ENCODE measurements at places on chromosomes 11 and 22. TPM values are rescaled to one million over a fixed set of nuclear protein-coding genes. Genes with fewer than 3 reads are reported as not detected.
A peak's percentile ranks its signal among the peaks of the same experiment; 100 is the strongest.

GRCh38 chr11:75155570-75156422 is 4.9 kb downstream of the SLCO2B1 start:
- DNase-seq, result no peak

DNA sequence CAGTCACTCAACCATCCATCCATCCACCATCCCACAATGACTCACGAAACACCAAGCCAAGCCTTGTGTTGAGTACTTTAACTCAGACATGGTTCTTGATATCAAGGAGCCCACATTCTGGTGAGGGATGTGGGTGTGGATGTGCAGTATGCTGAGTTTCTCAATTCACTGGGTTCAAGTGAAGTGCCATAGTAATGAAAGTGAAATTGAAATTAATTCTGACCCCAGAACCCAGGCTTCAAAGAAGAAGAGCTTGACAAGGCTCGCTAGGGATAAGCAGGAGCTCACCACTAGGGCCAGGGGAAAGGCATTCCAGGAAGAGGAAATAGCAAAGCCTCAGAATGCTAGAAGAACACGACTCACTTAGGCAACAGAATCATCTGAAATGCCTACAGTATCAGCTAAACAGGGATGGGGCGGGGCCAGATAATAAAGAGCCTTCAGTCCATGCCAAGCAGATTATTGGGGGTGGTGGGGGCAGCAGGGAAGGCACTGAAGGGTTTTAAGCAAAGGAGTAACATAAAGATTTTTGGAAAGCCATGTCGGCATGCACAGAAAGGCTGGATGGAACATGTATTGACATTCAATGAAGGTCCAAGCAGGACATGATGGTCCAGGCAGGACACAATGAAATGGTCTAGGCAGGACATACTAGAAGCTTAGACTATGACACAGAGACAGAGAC is 37.2 kb downstream of the RTL6 start:
- DNase-seq, result no peak

- no peak for DNase-seq
Measured at GRCh38 chr22:29093501-29094300, 20.9 kb downstream of the KREMEN1 start.

GRCh38 chr22:29541845-29542244 is 11.7 kb downstream of the THOC5 start:
- no peak for DNase-seq

- no peak for DNase-seq
Measured at GRCh38 chr11:24793479-24793878, 296.6 kb downstream of the LUZP2 start.

- DNase-seq, result no peak
Measured at GRCh38 chr11:3121416-3121815, 43.7 kb downstream of the OSBPL5 start.

GRCh38 chr11:57324154-57324885 is 432 bp downstream of the TNKS1BP1 start:
- no peak for DNase-seq

DNA sequence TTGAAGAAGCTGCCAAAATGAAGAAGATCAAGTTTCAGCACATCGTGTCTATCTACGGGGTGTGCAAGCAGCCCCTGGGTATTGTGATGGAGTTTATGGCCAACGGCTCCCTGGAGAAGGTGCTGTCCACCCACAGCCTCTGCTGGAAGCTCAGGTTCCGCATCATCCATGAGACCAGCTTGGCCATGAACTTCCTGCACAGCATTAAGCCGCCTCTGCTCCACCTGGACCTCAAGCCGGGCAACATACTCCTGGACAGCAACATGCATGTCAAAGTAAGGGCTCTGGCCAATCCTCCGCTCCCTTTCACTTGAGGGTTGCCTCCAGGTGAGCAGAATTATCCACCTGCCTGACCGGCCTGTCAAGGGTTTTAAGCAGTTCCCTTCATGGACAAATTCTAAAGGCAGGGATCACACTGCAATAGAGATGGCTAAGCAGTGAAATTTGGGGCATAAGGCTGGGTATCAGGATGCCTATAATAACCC is 6.0 kb downstream of the ANKK1 start:
- no peak for DNase-seq

- DNase-seq, result no peak
Measured at GRCh38 chr11:34910817-34911216, 5.4 kb downstream of the APIP start.

DNA sequence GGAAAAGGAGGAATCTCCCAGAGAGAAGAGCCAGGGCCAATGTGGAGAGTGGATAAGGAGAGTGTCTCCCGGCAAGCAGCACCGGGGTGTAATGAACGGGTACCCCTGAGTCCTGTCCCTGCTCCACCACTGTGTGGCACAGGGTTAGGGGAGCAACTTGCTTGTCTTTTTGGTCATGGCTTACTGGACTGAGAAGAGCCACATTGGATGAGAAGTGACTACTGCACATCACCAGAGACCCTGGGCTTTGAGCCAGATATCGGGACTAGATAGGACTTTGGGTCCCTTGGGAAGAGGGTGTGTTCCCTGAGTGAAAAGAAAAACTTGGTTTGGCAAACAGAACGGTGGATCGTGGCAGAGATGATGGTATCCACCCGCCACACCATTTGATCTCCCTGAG is 24.6 kb downstream of the SDHAF2 start:
- DNase-seq, result no peak

- peak; percentile 38 for DNase-seq
Measured at GRCh38 chr11:43517518-43517917, 158.8 kb downstream of the TTC17 start.

- DNase-seq, result no peak
Measured at GRCh38 chr22:48711031-48711431, 1116.6 kb downstream of the BRD1 start.

DNA sequence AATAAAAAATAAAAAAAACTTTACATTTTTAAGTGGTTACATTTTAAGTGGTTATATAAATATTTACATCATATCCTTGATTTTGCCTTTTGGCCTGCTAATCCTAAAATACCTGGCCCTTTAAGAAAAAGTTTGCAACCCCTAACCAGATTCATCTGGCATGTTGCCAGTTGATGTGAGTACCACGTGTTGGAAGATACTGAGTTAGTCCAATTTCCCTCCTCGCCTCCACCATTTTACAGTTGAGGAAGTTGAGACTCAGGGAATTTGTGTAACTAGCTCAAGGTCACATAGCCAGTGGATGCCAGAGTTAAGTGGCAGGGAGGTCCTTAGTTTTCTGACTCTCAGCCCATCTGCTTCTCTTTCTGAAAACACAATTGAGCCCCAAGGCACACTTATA is 5.1 kb downstream of the ELF5 start:
- DNase-seq, result no peak

GRCh38 chr22:26548984-26549383 is 36.7 kb upstream of the TFIP11 start:
- DNase-seq, result no peak

- no peak for DNase-seq
Measured at GRCh38 chr11:120517390-120517761, 5.8 kb downstream of the GRIK4 start.

DNA sequence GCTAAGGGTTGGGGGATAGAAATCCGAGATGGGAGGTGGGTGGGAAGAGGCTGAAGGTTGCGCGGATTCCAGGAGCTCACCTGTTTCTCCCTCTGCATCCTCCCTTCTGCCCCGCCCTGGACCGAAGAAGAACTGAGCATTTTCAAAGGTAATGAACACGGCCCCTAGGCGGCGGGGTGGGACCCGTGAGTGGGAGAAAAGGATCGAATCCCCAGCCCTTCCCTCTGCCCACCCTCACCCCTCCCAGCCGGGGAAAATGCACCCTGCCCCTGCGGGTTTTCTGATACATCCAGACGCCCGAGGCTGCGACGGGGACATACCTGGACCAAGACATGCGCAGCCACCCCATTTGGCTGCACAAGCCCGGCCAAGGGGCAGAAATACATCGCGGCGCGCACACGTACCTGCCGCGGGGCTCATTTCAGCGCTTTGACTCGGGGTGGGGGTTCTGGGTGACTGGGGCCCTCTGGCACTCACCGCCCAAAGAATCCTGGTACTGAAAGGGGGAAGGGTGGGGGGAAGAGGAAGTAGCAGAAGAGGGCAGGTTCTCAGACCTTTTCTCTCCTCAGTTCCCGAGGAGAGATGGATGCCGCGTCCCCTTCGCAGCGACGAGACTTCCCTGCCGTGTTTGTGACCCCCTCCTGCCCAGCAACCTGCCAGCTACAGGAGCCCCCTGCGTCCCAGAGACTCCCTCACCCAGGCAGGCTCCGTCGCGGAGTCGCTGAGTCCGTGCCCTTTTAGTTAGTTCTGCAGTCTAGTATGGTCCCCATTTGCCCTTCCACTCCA is 6.0 kb downstream of the VSIG2 start:
- no peak for DNase-seq

DNA sequence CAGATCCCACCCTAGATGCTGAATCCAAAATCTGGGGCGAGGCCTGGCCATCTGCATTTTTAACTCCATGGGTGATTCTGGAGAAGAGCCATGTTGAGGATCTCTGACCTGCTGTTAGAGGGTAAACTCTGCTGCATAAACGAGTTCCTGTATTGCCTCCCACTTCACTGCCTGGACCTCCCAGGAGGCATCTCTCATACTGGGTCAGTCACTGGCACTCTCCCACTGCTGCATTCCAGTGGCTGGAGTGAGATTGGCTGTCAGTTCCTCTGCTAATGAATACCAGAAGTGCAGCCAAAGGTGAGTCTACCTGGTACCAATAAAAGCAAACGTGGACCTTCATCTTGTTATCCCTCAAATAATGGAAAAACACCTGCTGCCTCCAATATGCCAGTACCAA is 10.3 kb downstream of the POLDIP3 start:
- peak; percentile 62 for DNase-seq

- no peak for DNase-seq
Measured at GRCh38 chr11:34890089-34890488, 26.1 kb downstream of the APIP start.

DNA sequence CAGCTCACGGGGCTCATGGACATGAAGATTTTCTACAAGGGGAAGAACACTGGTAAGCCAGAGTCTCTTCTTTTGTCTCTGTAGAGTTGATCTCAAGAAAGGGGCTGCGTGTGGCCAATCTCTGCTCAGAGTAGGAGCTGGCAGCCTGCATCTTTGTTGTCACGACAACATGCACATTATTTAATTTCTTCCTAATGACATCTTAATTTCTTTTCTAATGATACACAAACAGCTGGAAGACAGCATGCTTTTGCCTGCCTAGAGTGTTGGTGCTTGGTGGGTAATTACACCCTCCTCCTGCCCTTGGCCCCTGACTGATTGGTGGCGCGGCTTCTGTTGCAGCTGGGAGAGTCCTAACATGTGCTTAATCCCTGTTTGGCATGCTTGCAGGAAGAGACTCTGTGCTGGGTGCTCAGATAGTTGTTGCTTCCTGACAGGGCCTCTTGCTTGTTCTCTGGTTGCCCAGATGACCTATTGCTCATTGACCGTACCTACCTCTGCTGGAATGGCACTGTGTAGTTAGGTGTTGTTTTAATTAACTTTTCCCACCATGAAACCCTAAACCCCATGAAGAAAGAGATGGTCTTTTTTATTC is 106.9 kb upstream of the SORL1-AS1 start:
- DNase-seq, result no peak

DNA sequence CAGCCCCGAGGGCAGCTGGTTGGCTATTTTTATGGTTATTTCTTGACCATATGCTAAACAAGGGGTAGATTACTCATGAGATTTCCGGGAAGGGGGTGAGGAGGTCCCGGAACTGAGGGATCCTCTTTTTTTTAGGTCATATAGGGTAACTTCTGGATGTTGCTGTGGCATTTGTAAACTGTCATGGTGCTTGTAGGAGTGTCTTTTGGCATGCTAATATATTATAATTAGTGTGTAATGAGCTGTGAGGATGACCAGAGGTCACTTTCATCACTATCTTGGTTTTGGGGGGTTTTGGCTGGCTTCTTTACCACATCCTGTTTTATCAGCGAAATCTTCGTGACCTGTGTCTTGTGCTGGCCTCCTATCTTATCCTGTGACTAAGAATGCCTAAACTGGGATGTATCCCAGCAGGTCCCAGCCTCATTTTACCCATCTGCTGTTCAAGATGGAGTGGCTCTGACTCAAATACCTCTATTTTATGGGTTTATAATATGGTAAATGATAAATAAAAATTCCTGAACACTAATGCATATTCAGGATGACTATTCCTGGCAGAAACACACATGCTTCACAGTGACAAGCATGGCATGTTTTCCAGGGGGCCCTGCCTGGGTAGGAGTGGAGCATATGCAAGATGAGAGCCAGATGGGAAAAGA is 11.2 kb downstream of the KREMEN1 start:
- no peak for DNase-seq

DNA sequence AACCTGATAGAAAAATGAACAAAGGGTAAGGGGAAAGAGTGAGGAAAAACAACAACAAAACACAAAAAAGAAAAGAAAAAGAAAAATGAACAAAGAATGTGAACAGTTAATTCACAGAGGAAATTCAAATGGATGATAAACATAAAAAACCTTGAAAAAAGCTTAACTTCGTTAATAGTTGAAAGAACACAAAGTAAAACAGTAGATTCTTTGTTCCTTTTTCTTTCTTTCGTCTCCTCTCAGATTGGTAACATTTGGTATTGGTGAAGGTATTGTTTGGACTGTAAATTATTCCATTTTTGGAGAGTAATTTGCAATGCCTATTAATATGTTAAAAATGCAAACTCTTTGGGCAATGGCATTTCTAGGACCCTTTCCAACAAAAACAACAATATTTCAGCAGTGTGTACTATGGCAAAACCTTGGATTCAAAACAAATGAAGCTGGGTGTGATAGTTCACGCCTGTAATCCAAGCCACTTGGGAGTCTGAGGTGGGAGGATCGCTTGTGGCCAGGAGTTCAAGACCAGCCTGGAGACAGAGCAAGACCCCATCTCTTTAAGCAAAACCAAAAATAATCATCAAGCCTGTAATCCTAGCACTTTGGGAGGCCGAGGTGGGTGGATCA is 3.3 kb upstream of the BACE1 start:
- DNase-seq, result peak; percentile 25

DNA sequence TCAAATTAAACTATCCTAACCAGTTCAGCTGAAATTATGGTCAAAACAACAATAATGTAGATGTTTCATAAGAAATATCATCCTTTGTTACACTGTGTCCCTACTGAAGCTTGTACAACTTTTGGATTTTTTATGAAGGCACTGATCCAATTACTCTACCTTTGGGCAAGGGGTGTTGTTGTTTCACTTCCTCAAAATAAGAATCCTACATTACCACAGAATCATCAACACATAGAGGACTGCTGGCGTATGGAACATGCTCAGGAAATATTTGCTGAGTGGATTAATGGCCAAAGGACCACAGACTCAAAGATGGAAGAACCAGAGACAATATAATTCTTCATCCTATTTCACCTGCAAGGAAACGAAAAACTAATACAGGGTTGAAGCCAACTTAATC is 907.5 kb upstream of the CCDC90B start:
- no peak for DNase-seq

H19 gene
- 0.55 TPM for total RNA-seq

MMP1 gene
- 4.9 TPM for total RNA-seq

PAK1 gene
- total RNA-seq, result 16.0 TPM

OR5P2 gene
- 0.10 TPM for total RNA-seq

ZNF202 gene
- total RNA-seq, result 7.8 TPM

PRDM11 gene
- total RNA-seq, result 10.1 TPM

SLC37A2 gene
- total RNA-seq, result 0.45 TPM

SLC22A8 gene
- total RNA-seq, result not detected

CNTN5 gene
- total RNA-seq, result 0.10 TPM

HRAS gene
- 40.5 TPM for total RNA-seq

EXPH5 gene
- 6.7 TPM for total RNA-seq
